ENCODE measurements at places on chromosomes 11 and 22. TPM values are rescaled to one million over a fixed set of nuclear protein-coding genes. Genes with fewer than 3 reads are reported as not detected.

GALNT18 gene
- polyA plus RNA-seq, result not detected

CARD10 gene
- 1.0 TPM for polyA plus RNA-seq

TRIM51 gene
- not detected for polyA plus RNA-seq

RBFOX2 gene
- polyA plus RNA-seq, result 0.86 TPM

TREH gene
- not detected for polyA plus RNA-seq

Measured in CD8-positive, alpha-beta memory T cell (primary cell).